ENCODE measurements at places on chromosomes 3 and 15. TPM values are rescaled to one million over a fixed set of nuclear protein-coding genes. Genes with fewer than 3 reads are reported as not detected.

The CCDC33 gene
- total RNA-seq: 0.16 TPM

GRCh38 chr15:82768414-82769054 lies 37.3 kb downstream of the FSD2 start:
- no peak for DNase-seq

GRCh38 chr15:40070166-40070557 lies 31.2 kb upstream of the SRP14 start:
- no peak for DNase-seq

GRCh38 chr15:77162872-77163633 lies 92.1 kb upstream of the TSPAN3 start:
- DNase-seq: no peak

DNA sequence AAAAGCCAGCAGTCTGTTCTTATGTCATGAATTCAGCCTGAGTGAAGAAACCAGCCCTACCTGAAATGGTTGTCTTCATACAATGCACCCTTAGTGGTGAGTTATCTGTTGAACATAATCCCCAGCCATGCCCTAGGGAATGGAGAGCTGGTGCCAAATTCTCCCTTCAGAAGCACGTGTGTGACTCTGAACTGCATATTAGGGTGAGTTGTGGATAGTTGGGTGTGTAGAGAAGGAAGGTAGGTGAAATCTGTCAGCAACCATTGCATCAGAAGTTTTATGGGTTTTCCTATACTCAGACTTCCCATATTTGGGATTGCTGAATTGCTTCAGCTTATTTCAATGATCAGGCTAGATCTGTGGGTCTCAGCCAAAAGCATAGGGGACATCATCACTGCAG lies 46.5 kb upstream of the TP63 start:
- DNase-seq: no peak

DNA sequence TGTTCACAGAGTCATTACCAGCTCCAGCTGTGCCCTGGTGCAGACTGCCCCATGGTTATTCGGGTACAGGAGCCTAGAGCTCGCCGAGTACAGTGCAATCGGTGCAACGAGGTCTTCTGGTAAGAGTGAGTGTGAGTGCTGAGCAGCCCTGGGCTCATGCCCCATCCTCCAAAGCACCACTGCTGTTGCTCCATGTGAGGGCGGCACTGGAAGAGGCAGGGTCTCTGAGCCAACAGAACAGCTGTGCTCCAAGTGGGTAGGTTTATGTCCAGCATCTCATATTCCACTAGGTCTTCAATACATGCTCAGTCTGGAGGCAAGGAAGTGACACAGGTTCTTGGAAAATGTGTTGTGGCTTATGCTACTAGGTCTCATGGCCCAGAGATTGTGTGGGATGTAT lies 19.5 kb upstream of the P4HTM start:
- DNase-seq: no peak

The SLC35G2 gene
- total RNA-seq: 3.0 TPM

The GRK7 gene
- 0.09 TPM for total RNA-seq

GRCh38 chr15:22966321-22967083 lies 13.7 kb downstream of the CYFIP1 start:
- no peak for DNase-seq

DNA sequence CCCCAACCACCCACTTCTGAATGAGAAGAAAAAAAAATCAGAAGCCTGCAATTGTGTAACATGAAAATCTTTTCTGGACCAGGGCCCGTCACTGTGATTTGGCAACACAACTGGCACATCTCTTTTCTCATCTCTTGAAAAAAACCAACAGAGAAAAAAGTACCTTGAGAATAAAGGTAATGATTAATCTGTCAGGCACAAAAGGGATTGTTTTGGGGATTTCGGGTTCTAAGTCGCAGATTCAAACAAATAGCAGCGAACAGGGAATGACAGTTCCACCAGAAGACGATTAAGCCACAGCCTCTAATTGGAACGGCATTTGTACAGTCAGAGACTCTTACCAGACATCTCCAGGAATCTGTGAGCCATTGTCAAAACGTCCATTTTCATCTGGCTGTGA lies at the start of gene AQP9:
Gene AQP9, plus strand, starts transcription at position 276 of the 400 bp plus-strand sequence. CDS start 185 bp downstream, outside the sequence.
- DNase-seq: no peak

The A4GNT gene
- total RNA-seq: not detected

DNA sequence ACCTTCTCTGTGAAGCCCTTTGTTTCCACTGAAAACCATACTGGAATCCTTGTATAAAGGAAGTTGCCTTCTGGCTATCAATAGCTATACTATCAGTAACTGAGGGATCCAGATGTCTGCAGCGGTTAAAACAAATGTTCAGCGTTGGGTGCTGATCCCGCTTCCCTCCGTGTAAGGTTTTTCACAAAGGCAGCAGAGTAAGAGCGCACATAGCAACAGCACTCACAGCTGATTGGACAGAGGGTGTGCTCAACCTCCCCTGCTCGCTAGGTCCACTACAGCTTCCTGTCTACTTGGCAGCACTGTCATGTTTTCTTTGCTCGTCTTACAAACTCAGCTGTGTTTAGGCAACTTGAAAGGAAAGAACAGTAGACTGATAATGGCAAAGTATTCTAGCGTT lies 27.3 kb downstream of the ATOSA start:
- DNase-seq: peak; percentile 54

GRCh38 chr3:142278451-142278850 lies 53.1 kb upstream of the GK5 start:
- no peak for DNase-seq

DNA sequence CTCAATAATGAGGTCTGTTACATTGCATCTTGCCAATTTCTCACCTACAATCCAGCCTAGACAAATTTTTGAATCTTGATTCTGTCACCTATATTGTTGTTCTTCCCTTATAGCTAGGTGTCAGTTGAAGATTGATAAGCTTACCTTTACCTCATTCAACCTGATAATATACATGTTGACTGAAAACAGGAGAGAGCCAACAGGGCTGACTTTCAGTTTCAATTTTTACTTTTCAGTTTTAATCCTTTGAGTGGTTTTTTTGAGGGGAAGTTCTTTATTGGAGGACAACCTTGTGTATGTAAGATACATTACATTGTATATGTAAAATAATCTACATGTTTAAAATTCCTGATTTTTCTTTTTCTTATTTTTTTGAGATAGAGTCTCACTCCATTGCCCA lies 5.8 kb downstream of the ATP13A5 start:
- no peak for DNase-seq

GRCh38 chr15:53126144-53126543 lies 336.0 kb upstream of the ONECUT1 start:
- no peak for DNase-seq

DNA sequence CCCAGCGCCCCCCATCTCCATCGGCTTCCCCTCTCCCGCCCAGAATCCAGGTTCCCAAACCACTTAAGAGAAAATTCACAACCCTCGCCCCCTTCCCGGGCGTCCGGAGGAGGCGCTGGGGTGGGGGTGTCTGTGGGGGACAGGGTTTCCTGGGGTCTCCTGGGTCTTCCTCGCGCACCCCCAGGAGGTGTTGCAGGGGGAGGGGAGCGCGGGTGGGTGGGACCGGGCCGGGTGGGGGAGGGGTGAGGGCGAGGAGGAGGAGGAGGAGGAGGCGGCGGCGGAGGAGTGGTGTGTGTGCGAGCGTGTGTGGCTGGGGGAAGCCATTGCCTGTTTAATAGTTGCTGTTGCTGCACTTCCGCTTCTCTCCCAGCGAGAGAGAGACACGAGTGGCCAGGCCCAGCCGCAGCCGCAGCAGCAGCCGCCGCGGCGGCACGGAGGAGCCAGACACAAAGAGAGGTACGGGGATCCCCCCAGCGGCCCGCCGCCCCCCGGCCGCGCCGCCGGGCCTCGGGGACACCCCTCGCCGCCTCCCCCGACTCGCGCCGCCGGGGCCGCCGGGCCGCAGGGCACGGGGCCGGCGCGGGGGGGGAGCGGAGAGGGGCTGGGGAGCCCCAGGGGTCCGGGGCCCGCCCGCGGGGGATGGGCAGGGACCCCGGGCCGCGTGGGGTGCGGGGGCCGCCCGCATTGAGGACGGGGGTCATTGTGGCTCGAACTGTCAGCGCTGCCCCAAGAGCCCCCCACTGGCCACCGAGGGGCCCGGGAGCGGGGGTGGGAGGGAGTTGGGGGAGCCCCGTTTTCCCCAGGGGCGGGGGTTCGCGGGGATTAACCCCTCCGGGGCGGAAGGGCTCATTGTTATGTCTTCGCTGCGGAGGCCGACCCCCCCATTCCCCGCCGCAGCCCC lies at the start of gene UBE2E1:
Gene UBE2E1, plus strand, starts transcription at position 323 of the 901 bp plus-strand sequence. CDS start 1,315 bp downstream, outside the sequence.
- DNase-seq: peak; percentile 76

GRCh38 chr3:177705976-177706823 lies 508.9 kb upstream of the TBL1XR1 start:
- no peak for DNase-seq

GRCh38 chr15:49023354-49023753 lies 22.9 kb downstream of the SECISBP2L start:
- DNase-seq: no peak

The CELSR3 gene
- total RNA-seq: 15.8 TPM

The CLDN11 gene
- not detected for total RNA-seq

The RSL24D1 gene
- 194 TPM for total RNA-seq

GRCh38 chr3:182392182-182392937 lies 400.9 kb upstream of the ATP11B start:
- DNase-seq: no peak

- DNase-seq: no peak
Measured at GRCh38 chr15:39267685-39268084, 313.2 kb upstream of the THBS1 start.

The TIGIT gene
- total RNA-seq: 72.8 TPM

GRCh38 chr15:90594301-90594738 lies 64.6 kb downstream of the CRTC3 start:
- DNase-seq: peak; percentile 95

- no peak for DNase-seq
Measured at GRCh38 chr3:38623539-38623938, 25.9 kb downstream of the SCN5A start.

DNA sequence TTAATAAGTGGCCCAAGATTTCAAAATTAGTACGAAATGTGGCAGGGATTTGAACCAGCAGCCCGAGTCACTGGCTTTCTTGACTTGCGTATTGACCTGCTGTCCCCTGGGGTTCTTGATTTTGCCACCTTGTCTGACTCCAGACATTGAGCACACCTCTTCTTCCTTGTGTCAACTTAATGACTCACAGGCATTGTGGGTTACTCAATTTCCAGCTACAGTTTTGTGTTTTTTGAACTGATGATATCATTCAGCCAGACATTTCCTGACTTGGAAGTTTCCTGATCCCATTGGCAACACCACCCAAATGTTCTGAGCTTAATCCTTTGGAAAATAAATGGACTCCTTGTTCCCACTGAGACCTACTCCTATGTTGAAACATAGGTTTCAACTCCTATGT lies 64.2 kb downstream of the MOBP start:
- no peak for DNase-seq

The EMC7 gene
- total RNA-seq: 49.9 TPM

The C3orf85 gene
- not detected for total RNA-seq

The LDHAL6B gene
- not detected for total RNA-seq

- DNase-seq: no peak
Measured at GRCh38 chr3:22536541-22536940, 666.6 kb upstream of the UBE2E2 start.

DNA sequence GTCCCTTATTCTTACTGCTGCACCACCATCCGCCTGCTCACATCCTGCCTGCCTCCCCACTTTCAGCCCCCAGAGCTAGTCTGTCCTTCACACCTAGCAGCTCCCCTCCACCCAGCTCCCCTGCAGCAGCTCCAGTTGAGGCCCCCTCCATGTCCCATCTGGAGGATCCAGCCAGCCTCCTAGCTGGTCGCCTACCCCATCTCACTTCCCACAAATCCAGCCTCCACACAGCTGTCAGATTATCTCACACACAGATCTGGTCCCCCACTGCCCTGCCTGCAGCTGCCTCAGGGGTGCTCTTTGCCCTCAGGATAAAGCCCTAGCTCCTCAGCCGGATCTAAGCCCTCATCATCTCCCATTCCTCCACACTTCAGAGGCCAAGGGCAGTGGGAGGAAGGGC lies 8.8 kb upstream of the SEMA7A start:
- DNase-seq: no peak

GRCh38 chr3:127182848-127183714 lies 9.8 kb upstream of the PRR23E start:
- no peak for DNase-seq

DNA sequence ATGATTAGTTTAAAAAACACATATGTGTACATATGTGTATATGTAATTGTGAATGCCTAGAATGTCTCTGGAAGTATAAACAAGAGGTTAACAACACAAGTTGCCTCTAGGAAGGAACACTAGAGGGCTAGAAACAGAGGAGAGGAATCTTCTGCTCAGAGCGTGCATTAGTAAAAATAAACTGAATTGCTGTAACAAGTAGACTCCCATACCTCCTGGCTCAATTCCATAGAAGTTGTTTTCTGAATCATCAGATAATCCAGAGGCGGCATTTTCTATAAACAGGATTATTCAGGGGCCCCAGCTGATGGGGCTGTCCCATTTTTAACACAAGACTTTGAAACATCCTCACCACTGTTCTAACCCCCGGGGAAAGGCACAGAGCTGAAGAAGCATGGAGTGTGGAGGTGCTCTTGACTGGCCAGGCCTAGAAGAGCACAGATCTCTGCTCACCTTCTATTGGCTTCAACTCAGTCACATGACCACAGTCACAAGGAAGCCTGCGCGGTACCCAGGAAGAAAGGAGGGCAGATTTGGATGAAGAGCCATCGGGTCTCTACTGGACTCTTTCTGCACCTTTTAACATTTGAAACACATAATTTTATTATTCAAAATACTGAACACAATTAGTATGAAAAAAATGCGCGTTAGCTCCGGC lies 145.7 kb downstream of the TLE3 start:
- DNase-seq: no peak

DNA sequence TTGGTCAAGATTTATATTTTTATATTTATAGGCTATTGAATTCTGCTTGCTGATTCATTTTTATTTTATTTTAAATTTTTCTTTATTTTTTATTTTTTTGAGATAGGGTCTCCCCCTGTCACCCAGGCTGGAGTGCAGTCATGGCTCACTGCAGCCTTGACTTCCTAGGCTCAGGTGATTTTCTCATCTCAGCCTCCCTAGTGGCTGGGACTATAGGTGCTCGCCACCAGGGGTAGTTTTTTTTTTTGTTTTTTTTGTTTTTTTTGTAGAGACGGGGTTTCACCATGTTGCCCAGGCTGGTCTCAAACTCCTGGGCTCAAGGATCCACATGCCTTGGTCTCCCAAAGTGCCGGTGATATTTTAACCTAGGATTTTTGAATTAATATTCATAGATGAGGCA lies 31.2 kb downstream of the NR2E3 start:
- no peak for DNase-seq

- DNase-seq: no peak
Measured at GRCh38 chr3:105323274-105323599, 43.5 kb upstream of the ALCAM start.

GRCh38 chr3:54671511-54671910 lies 256.3 kb downstream of the LRTM1 start:
- no peak for DNase-seq

DNA sequence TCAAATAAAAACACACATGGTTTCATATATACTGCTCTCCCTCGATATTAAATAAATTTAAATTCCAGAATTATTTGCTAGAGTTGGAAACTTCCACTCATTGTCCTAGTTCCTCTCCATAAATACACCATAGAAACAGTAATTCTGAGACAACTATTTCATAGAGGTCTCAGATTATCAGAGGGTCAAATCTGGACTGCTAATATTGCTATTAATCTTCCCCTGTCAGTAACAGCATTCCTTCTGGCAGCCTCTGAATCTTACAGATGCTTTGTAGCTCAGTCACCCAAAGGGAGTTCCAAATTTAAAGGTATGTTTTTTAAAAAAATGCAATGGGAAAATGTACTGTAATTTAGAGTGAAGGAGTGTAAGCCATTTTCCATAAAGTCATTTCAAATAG lies 428.8 kb downstream of the PYDC2 start:
- DNase-seq: no peak
